Tongue (tissue), 3 donors: ENCODE measurements at places on chromosomes 6 and 20. TPM values are rescaled to one million over a fixed set of nuclear protein-coding genes. Genes with fewer than 3 reads are reported as not detected.

PHF1 gene
- 19.5 TPM for total RNA-seq

RAB44 gene
- 0.62 TPM for total RNA-seq

TIAM2 gene
- total RNA-seq, result 32.2 TPM

HLA-DQA2 gene
- 0.31 TPM for total RNA-seq

MCUR1 gene
- 27.2 TPM for total RNA-seq

ULBP2 gene
- not detected for total RNA-seq

REM1 gene
- 4.5 TPM for total RNA-seq

OR2H2 gene
- total RNA-seq, result not detected

HLA-DRA gene
- total RNA-seq, result 43.7 TPM

ECT2L gene
- total RNA-seq, result 0.31 TPM

ADA gene
- total RNA-seq, result 7.3 TPM

TBXT gene
- not detected for total RNA-seq

NNAT gene
- total RNA-seq, result 24.1 TPM

GRCh38 chr6:137261761-137262160, 42.6 kb upstream of the IFNGR1 start:
- no peak for DNase-seq

GRCh38 chr6:159008656-159009288, 8.8 kb upstream of the RSPH3 start:
- DNase-seq, result peak; percentile 58

GRCh38 chr20:48597521-48598302, 230.1 kb downstream of the PREX1 start:
- no peak for DNase-seq

- DNase-seq, result no peak
Measured at GRCh38 chr6:163352011-163352685, 62.4 kb upstream of the QKI start.

DNA sequence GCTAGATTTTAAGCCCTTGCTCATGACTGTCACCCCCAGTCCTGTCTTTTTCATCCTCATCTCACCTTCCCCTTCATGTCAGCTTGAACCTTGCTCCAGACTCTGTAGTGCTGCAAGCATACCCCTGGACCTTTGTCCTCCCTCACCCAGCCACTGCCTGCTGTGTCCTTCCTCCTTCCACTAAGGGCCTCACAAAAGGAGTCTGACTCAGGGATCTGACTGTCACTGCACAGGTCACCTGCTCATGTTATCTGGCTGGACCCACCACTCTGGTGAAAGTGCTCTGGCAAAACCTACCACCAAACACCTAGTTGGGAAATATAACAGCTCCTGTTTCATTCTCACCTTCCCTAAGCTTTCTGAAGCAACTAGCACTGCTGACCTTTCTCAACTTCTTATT, 151.4 kb downstream of the INSM1 start:
- no peak for DNase-seq

- DNase-seq, result no peak
Measured at GRCh38 chr20:35625584-35626385, 10.2 kb downstream of the SPAG4 start.

- peak; percentile 86 for DNase-seq
Measured at GRCh38 chr6:139943391-139943790, 568.9 kb upstream of the CITED2 start.

GRCh38 chr20:39152126-39152525, 190.0 kb downstream of the DHX35 start:
- DNase-seq, result no peak

GRCh38 chr6:74431873-74432580, 736.0 kb downstream of the CD109 start:
- no peak for DNase-seq

DNA sequence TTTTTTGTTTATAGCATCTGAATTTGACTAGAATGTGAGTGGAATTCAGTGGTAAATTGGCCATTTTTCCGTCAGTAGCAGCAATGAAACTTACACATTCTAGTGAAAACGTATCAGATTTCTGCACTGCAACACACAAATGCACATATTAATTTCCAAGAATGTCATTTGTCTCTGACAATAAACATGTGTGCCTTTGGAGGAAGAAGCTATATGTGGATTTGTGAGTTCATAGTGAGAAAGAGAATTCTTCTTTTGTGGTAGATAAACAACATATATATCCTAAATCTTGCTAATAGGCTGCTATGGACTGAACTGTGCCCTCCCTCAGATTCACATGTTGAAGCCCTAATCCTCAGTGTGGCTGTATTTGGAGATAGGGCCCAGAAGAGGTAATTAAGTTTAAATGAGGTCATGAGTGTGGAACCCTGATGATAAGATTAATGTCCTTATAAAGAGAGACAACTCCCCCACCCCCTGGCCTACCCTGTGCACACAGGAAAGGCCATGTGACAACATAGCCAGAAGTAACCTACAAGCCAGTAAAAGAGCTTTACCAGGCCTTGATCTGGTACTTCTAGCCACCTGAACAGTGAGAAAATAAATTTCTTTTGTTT, 200.2 kb upstream of the EYA4 start:
- DNase-seq, result peak; percentile 75

- DNase-seq, result no peak
Measured at GRCh38 chr6:53888931-53889330, 94.1 kb downstream of the LRRC1 start.

DNA sequence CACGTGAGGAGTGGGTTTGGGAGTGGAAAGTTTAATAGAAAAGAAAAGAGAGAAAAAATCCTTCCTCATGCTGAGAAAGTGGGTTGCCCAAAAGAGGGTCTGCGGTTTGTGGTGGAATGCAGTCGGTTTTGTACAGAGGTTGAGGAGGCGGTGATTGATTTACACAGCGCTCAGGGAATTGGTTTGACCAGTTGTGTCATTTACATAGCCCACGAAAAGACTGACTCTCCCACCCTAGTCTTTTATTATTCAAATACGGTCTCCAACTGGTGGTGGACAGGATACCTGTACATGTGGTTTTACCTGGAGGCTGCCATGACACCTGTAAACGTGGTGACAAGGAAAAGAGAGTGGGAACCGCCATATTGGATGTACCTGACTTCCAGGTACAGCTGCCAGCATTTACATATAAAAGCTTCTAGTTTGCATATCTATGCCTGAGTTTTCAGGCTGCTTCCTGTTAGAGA, 42.1 kb downstream of the HLA-DPB1 start:
- no peak for DNase-seq

DNA sequence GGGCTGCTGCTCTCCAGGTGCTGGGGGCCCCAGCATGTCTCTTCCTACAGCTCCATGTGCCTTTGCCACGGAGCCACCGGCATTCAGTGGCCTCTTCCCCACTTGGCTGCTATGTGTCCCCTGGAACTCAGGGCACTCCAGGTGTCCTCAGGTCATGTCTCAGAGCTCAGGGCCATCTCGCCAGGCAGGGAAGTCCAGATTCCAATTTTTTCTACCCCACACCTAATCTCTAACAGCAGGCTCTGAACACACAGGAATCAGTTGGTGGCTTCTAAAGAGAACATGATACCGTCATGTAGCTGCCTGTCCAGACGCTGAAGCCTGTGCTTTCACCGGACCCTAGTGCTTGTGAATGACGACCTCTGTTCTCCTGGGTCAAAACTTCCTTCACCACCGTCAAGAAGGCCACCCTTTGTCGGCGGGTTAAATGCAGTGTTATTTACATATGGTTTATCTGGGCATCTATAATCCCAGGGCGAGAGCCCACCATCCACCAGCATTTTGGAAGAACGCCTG, 4.2 kb upstream of the SLCO4A1 start:
- no peak for DNase-seq

DNA sequence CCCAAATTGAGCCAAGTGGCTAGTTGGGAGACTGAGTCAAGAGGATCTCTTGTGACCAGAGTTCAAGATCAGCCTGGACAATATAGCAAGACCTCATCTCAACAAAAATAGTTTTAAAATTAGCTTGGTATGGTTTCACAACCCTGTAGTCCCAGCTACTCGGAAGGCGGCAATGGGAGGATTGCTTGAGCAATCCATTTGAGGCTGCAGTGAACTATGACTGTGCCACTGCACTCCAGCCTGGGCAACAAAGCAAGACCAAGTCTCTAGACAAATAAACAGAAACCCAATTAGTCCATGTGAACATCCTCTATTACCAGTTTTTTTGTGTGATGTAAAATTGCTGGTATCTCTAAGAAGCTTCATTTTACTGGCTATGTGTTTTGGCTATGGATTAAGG, 106.2 kb downstream of the TULP4 start:
- no peak for DNase-seq

DNA sequence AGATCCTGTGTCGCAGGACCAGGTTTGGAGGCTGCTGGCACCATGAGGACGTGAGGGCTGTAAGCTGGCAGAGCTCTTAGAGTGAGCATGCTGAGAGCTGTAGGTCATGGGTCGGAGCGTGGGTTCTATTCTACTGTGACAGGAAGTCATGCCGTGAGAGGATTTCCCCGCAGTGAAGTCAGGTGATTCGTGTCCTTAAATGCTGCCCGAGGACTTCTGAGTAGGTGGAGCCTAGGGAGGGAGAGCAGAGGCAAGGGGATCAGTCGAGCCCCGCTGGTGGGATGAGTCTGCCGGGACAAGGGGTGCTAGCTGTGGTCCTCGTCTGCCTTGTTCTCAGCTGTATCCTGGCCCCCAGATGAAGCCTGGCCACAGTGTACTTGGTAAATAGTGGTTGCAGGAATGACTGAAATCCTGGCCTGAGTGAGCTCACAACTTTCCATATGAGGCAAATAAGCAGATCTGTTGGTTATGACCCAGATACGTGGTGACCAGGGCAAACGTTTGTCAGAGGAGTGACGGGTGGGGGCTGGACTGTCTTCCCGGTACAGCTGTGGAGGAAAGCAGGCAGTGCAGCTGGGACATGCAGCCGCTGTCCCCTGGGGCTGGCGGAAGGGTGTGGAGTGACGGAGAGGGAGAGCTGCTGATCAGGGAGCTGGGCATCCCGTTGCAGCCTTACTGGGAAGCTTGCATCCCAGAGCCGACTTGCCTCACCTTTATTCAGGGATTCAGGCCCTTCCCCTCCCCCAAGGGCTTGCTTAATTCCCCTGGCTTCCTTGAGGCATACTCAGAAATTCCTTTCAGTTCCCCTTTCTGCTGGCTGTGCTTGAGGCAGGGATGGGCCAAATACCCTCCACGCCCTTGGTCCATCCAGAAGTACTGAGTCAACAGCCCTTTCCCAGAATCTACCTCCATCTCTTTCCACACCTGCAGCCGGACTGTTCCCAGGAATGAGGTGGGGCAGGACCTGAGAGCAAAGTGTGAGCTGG, 250.9 kb upstream of the RREB1 start:
- DNase-seq, result peak; percentile 45

DNA sequence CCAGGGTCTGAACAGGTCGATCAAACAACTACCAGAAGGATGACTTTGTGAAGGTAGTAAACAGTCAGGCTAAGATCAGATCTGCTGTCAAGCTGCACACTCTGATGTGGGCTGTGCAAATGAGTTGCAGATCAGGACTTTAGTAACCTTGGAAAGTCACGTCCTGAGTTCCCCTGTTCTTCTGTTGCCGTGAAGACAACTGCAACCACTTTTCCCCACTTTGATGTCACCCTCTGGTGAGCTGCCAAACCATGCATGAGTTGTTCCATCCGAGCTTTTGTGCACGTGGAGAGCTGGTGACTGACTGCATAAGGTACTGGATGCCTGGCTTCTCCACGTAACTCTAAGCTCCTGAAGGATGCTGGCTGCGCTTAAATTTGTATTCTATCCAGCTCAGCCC, 111.0 kb downstream of the CD83 start:
- DNase-seq, result peak; percentile 50

- no peak for DNase-seq
Measured at GRCh38 chr20:43458422-43458924, 777 bp downstream of the SRSF6 start.

- no peak for DNase-seq
Measured at GRCh38 chr6:36232172-36232571, 35.6 kb downstream of the BRPF3 start.

- DNase-seq, result no peak
Measured at GRCh38 chr20:7728338-7728737, 211.9 kb downstream of the HAO1 start.

DNA sequence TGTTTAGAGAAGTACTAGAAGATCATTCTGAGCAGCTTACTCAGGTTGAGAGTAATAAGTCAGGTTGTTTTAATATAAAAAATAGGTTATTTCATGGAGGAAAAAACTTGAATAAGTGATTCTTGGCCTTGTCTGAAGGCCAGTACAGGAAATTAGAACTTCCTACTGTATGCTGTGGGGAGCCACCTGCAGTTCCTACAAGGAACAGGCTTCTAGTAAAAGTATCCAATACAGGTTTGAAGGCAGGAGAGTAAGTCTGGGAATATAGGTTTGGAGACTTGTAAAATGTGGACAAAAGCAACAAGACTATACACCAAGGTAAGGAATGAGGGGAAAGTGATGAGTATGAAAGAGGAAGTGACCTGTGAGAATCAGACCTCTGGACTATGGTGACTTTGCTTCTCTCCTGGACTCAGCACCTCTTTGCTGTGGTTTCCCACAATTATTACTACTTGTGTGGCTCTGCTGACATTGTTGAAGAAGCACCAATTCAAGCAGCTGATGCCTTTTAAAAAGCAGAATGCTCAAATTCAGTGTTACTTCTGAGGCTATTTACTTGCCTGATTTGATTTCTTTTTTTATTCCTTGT, 278.6 kb downstream of the TBC1D7 start:
- no peak for DNase-seq

GRCh38 chr6:128303870-128304269, 216.5 kb downstream of the PTPRK start:
- no peak for DNase-seq

- no peak for DNase-seq
Measured at GRCh38 chr6:39471954-39472659, 149.6 kb upstream of the KCNK16 start.

- DNase-seq, result no peak
Measured at GRCh38 chr6:54198134-54198533, 86.9 kb downstream of the MLIP start.
